Activated CD4-positive, alpha-beta memory T cell treated with anti-CD3 and anti-CD28 coated beads, Interleukin-2, amount 10 ng/mL, durations not matched to agents 7 days and 5 days (primary cell): ENCODE measurements at places on chromosomes 2 and 18. TPM values are rescaled to one million over a fixed set of nuclear protein-coding genes. Genes with fewer than 3 reads are reported as not detected.

TUBA4B gene
- not detected for total RNA-seq

CTLA4 gene
- 101 TPM for total RNA-seq

RPE gene
- 43.7 TPM for total RNA-seq

- no peak for DNase-seq
Observed at GRCh38 chr2:231932711-231932970, 6.4 kb upstream of the NPPC start.

GRCh38 chr2:186099826-186100225 lies 361.2 kb downstream of the FSIP2 start:
- no peak for DNase-seq

DNA sequence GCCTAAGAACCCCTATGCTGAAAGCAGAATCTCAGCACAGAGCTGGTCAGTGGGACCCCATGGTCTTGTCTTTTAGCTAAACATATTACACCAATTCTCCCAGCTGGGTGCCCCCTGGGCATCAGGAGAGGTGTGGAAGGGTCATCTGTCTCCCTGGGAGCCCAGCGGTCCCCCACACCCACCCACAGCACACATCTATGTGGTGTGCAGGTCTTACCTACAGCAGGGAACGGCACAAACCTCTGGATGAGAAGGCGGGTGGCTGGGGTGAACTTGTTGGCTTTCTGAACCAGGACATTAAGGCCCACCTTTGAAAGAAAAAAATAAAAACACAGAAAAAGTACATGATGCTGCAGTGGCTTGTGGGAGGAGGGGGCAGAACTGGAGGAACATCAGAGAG lies 70.7 kb downstream of the EMX1 start:
- no peak for DNase-seq

DNA sequence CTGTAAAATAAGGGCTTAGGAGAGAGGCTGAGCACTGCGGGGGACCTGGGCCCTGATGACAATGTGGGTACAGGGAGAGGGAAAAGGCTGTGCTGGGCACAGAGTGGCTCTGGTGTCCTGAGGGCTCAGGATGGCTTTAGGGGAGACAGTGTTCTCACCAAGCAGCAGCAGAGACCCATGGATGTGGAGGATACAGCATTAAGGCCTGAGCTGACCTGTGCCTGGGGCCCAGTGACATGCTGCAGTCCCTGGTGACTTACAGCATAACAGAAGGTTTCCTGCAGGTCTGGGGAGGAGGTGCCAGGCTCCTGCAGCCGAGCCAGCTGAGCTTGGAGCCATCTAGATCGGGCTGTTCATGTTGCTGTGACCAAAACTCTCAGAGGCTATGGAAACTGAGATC lies 191.3 kb upstream of the SMAD2 start:
- no peak for DNase-seq
